ENCODE measurements at places on chromosomes 11 and 22.

- DNase-seq = no peak
Measured at GRCh38 chr11:65719871-65720210, 757 bp downstream of the RNASEH2C start.

- no peak for DNase-seq
Measured at GRCh38 chr11:65293909-65294381, 20.7 kb upstream of the CDC42EP2 start.

GRCh38 chr11:120666121-120666639 lies 154.6 kb downstream of the GRIK4 start:
- no peak for DNase-seq

GRCh38 chr11:81380395-81380794 lies 1353.3 kb downstream of the FAM181B start:
- DNase-seq = no peak

- DNase-seq = no peak
Measured at GRCh38 chr11:72624496-72625201, 49.6 kb downstream of the PDE2A start.

DNA sequence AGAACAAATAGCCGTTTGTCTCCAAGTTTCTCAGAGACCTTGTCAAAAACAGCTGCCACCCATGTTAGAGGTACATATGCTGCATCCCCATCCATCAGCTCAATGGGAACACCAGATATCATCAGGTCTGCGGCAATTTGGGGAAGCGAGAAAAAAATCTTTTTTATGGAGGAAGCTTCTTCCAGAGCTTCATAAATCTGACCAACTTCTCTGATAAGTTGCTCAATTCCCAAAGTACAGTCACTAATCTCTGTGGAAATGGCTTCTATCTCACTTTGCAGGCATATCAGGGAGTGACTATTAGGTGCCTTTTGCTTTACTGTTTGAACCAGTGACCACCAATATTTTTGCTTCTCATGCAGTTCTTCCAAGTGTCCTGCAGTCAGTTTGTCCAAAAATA lies 34.3 kb upstream of the MRPL17 start:
- DNase-seq = no peak

DNA sequence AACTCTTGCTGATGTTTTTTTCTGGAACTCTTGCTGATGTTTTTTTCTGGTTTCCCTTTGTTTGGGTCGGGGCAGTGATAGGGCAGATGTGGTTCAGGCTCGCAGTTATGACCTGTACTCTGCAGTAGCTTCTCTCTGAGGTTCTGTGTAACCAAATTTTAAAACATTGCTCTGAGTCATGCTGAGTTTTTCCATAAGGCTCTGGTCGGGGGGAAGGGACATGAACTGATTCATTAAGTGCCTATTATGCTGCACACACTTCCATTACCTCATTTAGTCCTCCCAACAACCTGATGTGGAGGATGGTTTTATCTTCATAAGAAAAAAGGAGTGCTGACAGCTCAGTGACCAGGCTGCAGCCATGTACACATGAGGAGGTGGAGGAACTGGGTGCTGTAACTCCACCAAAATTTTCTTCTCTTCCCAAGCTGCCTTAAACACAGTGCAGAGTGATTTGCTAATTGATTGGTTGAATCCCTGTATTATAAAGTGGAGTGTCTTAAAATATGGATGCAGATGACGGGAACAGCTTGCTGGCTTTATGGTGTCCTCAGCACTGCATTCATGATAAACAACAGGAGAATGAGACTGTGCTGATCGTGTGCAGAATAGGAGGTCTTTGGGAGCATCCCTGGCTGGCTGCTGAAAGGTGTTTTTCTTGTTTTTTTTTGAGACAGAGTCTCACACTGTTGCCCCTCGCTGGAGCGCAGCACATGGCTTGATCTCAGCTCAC lies 19.1 kb downstream of the TNRC6B start:
- DNase-seq = no peak
